CD4-positive, alpha-beta T cell (primary cell): ENCODE measurements at places on chromosomes 11 and 22. TPM values are rescaled to one million over a fixed set of nuclear protein-coding genes. Genes with fewer than 3 reads are reported as not detected.
A peak's percentile ranks its signal among the peaks of the same experiment; 100 is the strongest.

The PRG2 gene
- 1.1 TPM for total RNA-seq

The C11orf91 gene
- 0.45 TPM for total RNA-seq

The POU2AF3 gene
- not detected for total RNA-seq

The RTN4R gene
- total RNA-seq, result 0.50 TPM

The KRTAP5-10 gene
- total RNA-seq, result not detected

The RFPL2 gene
- 0.30 TPM for total RNA-seq

The MMP3 gene
- total RNA-seq, result not detected

The ATP6V1E1 gene
- total RNA-seq, result 48.4 TPM

The MMP10 gene
- not detected for total RNA-seq

The TTC36 gene
- 0.56 TPM for total RNA-seq

The IGSF9B gene
- 24.3 TPM for total RNA-seq

The SLC17A6 gene
- not detected for total RNA-seq

The RFPL3 gene
- total RNA-seq, result not detected

The MGAT3 gene
- 0.17 TPM for total RNA-seq

The DMC1 gene
- total RNA-seq, result 0.95 TPM

The PARVG gene
- total RNA-seq, result 142 TPM

The SHANK2 gene
- total RNA-seq, result not detected

The KCNK7 gene
- total RNA-seq, result 5.0 TPM

The NXPE2 gene
- total RNA-seq, result not detected

GRCh38 chr11:124751391-124751740 lies 689 bp downstream of the VSIG2 start:
- no peak for DNase-seq

- DNase-seq, result no peak
Measured at GRCh38 chr22:45071618-45072017, 61.8 kb upstream of the PHF21B start.

DNA sequence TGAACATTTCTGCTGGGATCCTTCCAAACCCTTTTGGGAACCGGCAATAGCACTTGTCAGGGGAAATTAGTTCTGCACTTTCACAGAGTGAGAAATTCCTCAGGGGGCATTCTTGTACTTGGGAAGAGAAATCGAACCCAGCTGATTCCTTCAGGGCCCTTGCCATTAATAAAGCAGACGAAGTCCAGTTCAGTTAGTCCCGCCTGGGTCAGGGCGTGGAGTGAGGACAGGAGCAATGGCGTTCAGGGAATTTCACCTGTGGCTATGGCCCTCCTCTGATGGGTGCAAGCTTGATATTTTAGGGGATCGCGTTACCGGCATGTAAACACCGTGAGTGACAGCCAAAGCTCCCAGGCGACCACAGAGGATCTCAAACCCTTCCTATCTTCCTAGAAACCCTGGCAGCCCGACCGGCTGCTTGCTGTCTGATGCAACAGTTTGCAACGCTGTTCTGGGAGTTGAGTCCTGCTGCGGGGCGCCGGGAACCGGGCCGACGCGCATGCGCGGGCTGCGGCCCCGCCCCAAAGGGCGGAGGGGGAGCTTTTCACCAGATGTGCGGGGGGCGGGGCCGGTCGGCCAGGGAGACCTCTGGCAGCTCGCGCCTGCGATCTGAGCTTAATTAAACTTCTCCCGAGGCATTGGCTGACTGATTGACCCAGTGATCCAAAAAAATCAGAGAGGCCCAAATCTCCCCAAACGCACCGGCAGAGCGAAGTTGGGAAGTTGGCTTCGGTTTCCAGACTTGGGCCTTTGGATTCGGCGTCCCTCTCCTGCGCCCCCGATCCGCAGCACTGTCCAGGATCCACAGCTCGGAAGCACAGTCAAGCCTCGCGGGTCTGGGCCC lies 34.3 kb upstream of the CREB3L1 start:
- peak; percentile 92 for DNase-seq

GRCh38 chr11:131331010-131331409 lies 39.4 kb upstream of the NTM start:
- DNase-seq, result no peak

DNA sequence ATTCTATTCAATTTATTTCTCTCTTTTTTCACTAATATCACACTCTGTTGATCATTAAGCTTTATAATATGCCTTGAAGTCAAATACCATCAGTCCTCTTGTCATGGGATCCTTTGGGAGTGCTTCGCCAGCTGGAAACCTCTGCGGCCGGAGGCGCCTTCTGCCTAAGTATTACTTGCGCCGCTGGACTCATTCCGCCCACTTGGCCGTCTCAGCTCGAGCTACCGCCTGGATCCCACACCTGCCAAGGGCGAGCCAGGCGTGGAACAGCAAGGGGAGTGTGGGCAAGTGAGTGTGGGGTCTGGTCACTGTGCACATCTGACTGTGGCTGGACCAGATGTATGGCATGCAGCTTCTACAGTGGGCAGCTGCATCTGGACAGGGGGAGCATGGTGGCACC lies 9.1 kb upstream of the MAP6 start:
- DNase-seq, result no peak

- DNase-seq, result no peak
Measured at GRCh38 chr22:25359601-25360261, 140.3 kb downstream of the CRYBB2 start.

GRCh38 chr11:74669211-74670160 lies 61.7 kb downstream of the CHRDL2 start:
- no peak for DNase-seq

DNA sequence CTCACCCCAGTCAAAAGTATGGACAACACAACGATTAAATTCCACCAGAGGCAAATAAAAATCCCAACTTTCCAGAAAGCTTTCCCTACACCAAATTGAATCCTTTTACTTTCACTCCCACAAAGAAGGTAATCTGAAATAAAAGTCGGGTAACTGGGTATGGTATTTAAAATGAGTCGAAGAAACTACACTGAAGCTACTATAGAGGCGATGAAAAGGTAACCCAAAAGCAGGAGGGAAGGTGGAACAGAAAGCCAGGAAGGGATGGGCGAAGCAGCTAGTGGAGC lies 1.1 kb downstream of the PICALM start:
- DNase-seq, result no peak

DNA sequence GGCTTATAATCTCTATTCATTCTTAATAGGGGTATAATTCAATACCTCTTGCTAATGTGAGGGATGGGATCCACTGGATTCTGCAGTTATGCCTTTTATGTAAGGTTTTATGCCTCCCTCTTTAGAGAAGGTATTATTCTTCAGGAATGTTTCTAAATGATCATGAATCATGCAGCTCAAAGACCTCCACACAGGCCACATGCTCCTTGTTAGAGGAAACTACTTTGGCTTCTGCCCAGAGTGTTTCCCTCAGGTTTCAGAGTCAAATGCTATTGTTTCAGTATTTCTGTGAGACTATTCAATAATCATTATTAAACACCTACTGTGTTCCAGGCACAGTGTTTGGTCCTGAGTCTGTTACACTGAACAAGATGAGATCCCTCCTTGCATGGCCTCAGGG lies 115.9 kb downstream of the RAB38 start:
- DNase-seq, result no peak

GRCh38 chr11:44388828-44389657 lies 79.1 kb upstream of the ALX4 start:
- DNase-seq, result no peak

- DNase-seq, result no peak
Measured at GRCh38 chr22:48736593-48737460, 1090.8 kb downstream of the BRD1 start.

- peak; percentile 40 for DNase-seq
Measured at GRCh38 chr22:38973289-38974169, 8.6 kb upstream of the APOBEC3B start.

GRCh38 chr22:24466716-24467328 lies 28.3 kb upstream of the UPB1 start:
- DNase-seq, result no peak

GRCh38 chr22:21796863-21797262 lies 61.3 kb upstream of the YPEL1 start:
- DNase-seq, result no peak

- DNase-seq, result no peak
Measured at GRCh38 chr11:117219001-117219400, 12.9 kb downstream of the PCSK7 start.

- peak; percentile 73 for DNase-seq
Measured at GRCh38 chr11:20156876-20157613, 3.2 kb downstream of the DBX1 start.

DNA sequence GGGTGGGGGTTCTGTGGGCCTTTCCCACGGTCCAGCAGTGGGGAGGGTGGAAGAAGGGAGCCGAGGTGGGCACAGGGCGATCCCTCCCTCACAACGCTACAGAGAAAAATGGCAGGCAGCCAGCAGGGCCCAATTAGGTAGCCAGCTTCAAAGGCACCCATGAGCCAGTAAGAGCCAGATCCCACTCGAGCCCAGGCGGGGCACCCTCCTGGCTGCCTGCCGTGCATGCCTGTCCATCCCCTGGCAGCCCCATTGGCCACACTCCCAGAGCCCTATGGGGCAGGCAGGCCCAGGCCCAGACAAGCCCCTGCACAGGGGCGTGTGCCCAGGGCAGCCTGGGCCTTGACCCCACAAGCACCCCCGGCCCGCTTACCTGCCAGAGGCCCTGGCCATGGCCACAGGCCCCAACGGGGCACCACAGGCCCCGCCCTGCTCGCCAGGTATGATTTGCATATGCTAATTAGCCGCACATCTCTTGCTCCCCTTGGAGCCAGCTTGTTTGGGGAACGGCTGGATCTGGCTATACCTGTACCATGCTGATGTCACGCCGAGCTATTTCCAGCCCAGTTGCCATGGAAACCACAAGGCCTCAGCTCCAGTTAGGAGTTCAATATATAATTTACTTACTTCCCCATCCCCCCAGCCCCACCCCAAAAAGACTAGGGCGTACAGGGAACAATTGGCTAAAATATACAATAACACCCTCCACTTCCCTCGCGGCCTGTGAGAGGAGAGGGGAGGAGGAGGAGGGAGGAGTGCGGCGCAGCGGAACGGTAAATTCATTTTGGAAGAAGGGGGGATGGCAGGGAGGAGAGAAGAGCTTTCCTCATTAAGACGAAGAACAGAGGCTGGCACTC lies 47.5 kb upstream of the TCF20 start:
- no peak for DNase-seq

- no peak for DNase-seq
Measured at GRCh38 chr22:29030618-29031226, 30.9 kb downstream of the C22orf31 start.

GRCh38 chr11:116519499-116519898 lies 253.3 kb downstream of the BUD13 start:
- DNase-seq, result no peak

GRCh38 chr11:120832481-120833238 lies 191.2 kb upstream of the TBCEL start:
- DNase-seq, result no peak

- no peak for DNase-seq
Measured at GRCh38 chr11:25602149-25602548, 729.8 kb upstream of the ANO3 start.

- no peak for DNase-seq
Measured at GRCh38 chr22:26484360-26484706, 656 bp downstream of the SRRD start.

DNA sequence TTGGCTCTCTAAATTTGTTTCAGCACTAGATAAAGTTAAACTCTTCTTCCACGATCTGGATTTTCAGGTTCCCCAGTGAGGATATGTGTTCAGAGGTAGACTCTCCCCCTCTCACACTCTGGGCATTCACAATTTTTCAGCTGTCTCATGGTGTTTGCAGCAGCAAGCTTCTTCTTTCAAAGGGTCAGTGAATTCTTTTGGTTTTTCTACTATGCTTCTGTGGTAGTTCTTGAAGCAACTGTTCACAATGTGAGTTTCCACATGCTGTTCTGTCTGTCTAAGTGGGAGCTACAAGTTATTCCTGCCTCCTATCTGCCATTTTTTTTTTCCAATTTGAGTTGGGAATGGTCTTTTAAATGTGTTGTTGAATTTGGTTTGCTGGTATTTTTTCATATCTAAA lies 25.4 kb downstream of the CNTF start:
- DNase-seq, result no peak

- no peak for DNase-seq
Measured at GRCh38 chr22:46846832-46847355, 84.4 kb downstream of the TBC1D22A start.

- peak; percentile 4 for DNase-seq
Measured at GRCh38 chr11:59429924-59430516, 3.8 kb upstream of the OR5A2 start.

- DNase-seq, result no peak
Measured at GRCh38 chr11:41413843-41414242, 45.6 kb downstream of the LRRC4C start.

- no peak for DNase-seq
Measured at GRCh38 chr11:63564784-63565350, 1.7 kb upstream of the PLAAT2 start.
